ENCODE measurements at places on chromosomes 5 and 9.

GRCh38 chr9:16131264-16131663, 578.4 kb downstream of the CCDC171 start:
- no peak for DNase-seq

- DNase-seq, result no peak
Observed at GRCh38 chr9:91241909-91242308, 119.8 kb downstream of the AUH start.

DNA sequence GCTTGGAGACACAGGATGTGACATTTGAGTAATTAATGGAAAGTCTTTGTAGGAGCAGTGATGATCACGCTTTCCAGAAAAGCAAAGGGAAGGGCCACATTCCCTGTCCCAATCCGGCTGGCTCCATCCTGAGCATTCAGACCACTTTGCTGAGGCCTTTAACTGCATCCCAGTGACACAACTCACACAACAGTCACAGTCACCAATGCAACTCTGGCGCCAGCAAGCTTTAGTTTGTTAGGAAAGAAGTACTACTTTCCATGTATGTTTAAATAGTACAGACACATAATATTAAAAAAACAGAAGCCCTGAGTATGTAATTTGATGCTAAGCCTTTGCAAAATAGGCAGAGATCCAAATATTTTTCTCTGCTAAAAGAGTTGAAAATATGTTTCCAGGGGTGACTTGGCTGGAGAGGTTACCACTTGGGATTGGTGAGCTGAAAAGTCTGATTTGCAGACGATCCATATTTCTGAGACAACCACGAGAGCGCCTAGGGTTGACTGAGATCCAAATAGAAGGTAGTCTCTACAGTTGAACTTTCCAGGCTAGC, 31.7 kb upstream of the GAS1 start:
- DNase-seq, result no peak

- DNase-seq, result no peak
Observed at GRCh38 chr9:109010746-109011145, 2.6 kb downstream of the CTNNAL1 start.

DNA sequence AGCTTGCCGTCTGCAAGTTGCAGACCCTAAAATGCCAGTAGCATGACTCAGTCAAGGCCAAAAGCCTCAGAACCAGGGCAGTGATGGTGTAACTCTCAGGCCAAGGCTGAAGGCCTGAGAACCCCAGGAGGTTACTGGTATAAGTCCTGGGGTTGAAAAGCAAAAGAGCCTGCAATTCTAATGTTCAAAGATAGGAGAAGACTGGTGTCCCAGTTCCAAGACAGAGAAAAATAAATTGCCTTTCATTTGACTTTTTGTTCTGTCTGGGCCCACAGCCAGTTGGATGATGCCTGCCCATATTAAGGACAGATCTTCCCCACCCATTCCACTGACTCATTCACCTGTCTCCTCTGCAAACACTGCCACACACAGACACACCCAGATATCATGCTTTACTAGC, 673.2 kb downstream of the CDH18 start:
- DNase-seq, result no peak

- no peak for DNase-seq
Observed at GRCh38 chr5:163532171-163533084, 27.0 kb downstream of the MAT2B start.

DNA sequence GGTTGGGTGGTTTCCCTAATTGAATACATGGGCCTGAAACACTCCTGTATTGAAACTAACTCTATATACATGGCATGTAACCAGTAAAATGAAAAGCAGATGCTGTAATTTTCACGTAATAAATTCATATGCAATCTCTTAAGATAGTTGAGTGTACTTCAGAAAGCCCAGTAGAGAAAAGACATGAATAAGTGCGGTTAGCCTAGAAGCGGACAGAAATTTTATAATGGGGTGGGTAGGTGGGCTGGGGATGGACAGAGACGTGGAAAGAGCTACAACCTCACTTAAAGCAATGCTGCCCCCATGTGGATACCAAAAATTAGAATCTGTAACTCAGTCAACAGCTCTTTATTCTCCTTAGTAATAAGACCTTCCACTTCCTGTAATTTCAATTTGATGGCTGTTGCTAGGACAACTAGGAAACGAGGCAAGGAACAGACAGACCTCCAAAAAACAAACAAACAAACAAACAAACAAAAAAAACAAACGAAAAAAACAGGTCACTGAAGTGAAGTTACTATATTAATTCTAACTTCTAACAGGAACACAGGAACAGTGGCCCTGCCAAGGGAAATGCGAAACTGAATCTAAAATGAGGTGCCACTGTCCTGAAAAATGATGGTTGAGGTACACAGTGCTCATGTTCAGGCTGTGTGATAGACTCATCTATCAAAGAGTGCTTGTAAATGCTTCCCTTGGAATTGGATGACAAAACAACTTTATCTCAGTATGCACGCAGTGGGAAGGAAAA, 103.4 kb upstream of the GNA14 start:
- no peak for DNase-seq

- no peak for DNase-seq
Observed at GRCh38 chr5:31898036-31898632, 259.2 kb downstream of the PDZD2 start.

DNA sequence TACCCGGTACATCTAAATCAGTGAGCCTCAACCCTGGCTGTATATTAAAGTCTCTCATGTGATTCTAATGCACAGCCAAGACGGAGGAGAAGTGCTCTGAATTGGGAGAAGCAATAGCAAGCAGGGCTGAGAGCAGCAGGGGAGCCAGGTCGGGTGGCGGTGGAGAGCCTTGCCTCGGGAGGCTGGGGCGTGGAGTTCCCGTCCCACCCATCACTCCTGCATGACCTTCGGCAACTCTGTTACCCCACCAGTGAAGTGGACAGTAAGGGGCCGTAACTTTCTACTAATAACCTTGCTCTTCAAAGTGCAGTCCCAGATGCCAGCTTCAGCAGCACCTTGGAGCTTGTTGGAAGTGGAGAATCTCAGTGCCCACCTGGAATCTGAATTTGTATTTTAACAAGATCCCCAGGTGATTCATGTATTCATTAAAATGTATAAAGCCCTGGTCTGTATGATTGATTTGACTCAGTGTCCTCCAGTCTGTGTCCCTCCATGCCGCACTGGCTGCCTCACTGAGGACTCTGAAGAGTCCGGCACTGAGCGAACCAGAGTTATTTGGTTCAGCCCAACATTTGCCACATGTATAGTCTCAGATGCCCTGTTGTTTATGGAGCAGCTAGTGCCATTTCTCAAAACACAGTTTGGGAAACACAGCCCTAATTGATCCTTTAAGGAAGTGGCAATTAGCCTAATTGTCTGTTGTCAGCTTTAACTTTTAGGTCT, 6.5 kb downstream of the ERGIC1 start:
- DNase-seq, result no peak

- DNase-seq, result no peak
Observed at GRCh38 chr9:121743441-121744001, 92.1 kb downstream of the DAB2IP start.

GRCh38 chr5:160799184-160799583, 52.8 kb downstream of the ATP10B start:
- DNase-seq, result no peak

DNA sequence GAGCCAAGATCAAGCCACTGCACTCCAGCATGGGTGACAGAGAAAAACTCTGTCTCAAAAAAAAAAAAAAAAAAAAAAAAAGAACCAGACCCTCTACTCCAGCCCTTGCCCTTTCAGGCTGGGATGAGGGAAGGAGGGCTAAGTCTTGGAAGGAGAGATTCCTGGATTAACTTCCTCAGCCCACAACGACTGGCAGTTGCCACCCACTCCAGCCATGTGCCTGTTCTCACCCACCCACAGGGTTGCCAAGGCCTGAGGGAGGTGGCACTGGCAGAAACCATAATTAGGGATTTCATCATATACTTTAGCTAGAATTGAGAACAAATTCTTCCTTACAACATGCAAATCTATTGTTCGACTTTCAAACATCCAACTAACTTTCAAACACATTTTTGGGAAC, 87.8 kb upstream of the SLC30A5 start:
- no peak for DNase-seq

DNA sequence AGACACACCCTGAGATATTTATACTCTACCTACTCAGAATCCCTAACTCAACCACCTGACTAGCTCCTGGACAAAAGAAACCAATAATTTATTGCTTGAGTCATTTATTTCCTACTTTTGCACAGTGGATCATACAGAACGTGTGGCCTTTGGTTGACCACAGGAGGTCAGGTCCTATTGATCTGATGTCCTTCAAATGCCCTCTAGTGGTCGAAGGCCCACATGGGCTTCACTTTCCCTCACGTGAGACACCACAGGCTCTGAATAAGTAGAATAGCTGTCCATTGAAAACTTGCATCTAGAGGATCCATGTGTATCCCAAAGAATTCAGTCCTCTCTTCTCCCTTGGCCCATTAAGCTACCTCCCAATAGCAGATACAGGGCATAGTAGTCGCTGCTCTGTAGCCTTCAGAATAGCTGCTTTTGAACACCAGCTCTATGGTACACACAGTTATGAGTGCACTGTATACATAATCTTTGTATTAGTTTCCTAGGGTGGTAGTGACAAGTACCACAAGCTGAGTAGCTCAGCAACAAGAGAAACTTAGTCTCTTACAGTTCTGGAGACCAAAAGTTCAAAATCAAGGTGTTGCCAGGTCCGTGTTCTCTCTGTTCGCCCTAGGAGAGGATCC, 177.6 kb upstream of the SMARCA2 start:
- no peak for DNase-seq

- DNase-seq, result no peak
Observed at GRCh38 chr9:84278130-84278529, 62.4 kb downstream of the SLC28A3 start.

GRCh38 chr5:37721447-37721871, 118.4 kb downstream of the GDNF start:
- no peak for DNase-seq

GRCh38 chr5:150703762-150704161, 2.9 kb upstream of the RBM22 start:
- no peak for DNase-seq

GRCh38 chr5:113268232-113268631, 166.6 kb downstream of the TSSK1B start:
- DNase-seq, result no peak

DNA sequence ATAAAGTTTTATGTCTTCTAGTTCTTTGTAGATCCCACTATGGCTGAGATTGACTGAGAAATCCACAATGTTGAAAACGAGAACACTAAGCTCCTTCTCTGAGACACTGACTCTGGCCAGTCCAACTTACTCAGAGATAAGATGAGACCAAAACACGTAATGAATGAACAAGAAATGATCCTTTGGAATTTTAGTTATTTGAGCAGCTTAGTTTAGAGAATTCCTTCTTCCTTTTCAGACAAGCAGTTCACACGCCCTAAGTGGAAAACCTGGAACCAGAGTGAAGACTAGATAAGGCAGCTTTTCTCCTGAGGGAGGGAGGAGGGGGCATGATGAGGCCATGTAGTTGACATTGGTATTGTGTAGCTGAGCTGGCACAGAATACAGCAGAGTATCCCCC, 139.6 kb downstream of the GABRB2 start:
- no peak for DNase-seq

- DNase-seq, result no peak
Observed at GRCh38 chr5:102554728-102555127, 55.9 kb upstream of the SLCO6A1 start.

GRCh38 chr9:69393425-69393824, 68.4 kb downstream of the ENTREP1 start:
- DNase-seq, result no peak

- no peak for DNase-seq
Observed at GRCh38 chr9:27395484-27395921, 98.6 kb upstream of the EQTN start.

DNA sequence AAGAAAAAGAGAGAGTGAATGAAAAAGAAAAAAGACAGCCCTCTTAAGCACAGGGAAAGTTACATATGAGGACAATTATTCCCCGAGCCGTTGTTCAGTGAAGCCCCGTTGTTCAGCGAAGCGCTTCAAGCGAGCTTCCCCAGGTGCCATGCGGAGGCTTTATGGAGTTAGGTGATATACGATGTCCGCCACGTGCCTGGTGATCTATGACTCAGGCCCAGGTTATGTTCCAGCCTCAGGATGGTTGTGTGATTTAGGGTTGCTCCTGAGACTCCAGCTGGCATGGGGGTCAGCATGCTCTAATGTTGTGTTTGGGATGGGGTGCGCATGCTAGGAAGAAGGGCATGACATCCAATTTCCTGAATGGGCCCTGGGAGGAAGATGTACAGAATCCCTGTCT, 365.6 kb downstream of the CDK5RAP2 start:
- no peak for DNase-seq

GRCh38 chr5:137872466-137872865, 4.8 kb downstream of the MYOT start:
- no peak for DNase-seq

DNA sequence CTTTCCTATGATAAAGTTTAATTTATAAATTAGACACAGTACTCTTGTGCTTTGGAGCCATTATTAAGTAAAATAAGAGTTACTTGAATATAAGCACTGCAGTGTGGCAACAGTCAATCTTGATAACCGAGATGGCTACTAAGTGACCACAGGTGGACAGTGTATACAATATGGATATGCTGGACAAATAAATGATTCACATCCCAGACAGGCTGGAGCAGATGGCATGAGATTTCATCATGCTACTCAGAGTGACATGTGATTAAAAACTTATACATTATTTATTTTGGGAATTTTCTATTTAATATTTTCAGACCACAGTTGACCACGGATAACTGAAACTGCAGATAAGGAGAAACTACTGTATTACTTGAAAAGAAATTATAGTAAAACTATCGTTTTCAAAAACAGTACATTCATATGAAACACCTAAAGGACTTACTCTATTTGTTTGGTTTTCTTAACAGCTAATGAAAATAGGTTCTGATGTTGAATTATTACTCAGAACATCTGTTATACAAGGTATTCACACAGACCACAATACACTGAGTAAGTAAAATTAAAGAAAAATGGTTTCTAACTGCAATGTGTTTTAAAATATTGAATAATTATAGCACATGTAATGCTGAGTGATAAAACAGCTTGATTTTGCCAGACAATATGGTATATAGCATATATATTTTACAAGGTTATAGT, 16.0 kb downstream of the LYRM7 start:
- no peak for DNase-seq

DNA sequence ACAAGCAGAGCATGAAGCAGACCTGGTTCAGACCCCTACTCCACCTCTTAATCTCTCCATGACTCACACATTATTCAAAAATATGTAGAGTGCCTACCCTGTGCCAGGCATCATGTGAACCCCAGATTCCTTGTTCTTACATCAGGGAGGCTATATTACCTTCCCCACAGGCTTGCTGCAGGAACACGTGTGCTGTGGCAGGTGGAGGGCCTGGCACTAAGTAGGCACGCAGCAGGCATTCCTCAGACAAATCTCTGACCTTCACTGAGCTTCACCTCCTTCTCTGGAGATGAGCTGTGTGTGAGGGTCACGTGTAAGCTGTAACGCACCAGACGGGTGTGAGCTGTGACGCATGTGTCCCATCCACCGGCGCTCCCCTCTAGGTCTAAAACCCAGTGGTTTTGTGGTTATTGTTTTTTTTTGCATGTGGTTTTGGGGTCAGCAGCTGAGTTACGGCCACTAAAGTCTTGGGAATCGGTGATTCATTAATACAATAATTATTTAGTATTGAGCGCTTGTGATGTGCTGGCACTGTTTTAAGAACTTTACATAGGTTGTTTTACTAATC, 30.3 kb downstream of the ANGPTL2 start:
- DNase-seq, result no peak

GRCh38 chr5:170562875-170563228, 59.0 kb downstream of the KCNIP1 start:
- DNase-seq, result no peak

- DNase-seq, result no peak
Observed at GRCh38 chr9:127714020-127714750, 1.3 kb downstream of the PTRH1 start.

Data from type B pancreatic cell (in vitro differentiated cells).